ENCODE measurements at places on chromosomes 5 and 9.

DNA sequence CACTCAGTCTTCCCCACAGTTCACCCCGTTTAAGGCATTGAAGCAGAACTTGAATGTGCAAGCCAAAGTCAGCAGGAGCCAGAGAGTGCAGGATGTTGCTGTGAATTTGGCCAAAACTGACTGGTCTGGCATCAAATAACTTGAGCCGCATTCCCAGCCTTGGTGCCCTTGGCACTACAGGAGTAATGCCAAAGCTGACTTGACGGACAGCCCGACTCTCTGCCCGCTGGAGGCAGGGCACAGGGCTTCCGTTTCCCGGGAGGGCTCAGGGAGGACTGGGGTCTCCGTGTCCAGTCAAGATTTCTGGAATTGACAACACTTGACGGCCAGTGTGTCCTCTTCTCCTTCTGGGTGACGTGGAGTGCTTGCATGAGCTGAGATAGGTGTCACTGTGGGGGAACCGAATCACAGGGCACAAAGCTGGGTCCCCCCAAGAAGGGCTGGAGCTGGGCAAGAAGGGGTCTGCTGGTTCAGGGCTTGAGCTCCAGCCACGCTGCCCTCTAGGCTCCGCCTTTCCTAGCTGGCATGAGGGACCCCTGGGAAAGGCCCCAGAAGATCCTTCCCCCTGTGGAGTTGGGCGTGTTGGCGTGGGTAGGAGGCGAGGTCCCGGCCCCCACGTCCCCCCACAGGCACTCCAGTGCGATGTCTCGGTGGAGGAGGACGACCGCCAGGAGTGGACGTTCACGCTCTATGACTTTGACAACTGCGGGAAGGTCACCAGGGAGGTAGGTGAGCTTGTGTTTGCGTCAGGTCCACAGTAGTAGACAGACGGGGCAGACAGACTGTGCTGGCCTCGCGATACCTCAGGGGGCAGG is 25.2 kb downstream of the NKD2 start:
- DNase-seq: no peak

- no peak for DNase-seq
Observed at GRCh38 chr9:98639133-98639532, 69.6 kb downstream of the GABBR2 start.

GRCh38 chr9:124015661-124016131 is 4.1 kb downstream of the LHX2 start:
- no peak for DNase-seq

- DNase-seq: no peak
Observed at GRCh38 chr5:149550268-149550583, 1.0 kb downstream of the CSNK1A1 start.

DNA sequence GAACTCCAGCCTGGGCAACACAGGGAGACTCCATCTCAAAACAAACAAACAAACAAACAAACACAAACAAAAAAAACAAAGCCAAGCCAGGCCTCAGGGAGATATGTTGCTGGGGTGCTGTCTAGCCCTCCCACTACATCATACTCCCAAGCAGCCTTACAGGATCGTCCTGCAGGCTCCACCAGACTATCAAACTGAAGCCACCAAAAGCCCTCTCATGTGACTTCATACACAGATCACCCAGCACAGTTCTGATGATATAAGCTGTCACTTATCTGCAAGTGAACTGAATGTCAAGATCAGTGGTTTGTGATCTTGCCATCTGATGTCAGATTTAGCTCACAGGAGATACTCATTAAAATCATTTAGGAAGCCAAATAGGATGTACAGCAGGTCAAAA is 43.3 kb downstream of the WDR41 start:
- no peak for DNase-seq

GRCh38 chr5:57950616-57951228 is 468.1 kb upstream of the ACTBL2 start:
- DNase-seq: no peak

DNA sequence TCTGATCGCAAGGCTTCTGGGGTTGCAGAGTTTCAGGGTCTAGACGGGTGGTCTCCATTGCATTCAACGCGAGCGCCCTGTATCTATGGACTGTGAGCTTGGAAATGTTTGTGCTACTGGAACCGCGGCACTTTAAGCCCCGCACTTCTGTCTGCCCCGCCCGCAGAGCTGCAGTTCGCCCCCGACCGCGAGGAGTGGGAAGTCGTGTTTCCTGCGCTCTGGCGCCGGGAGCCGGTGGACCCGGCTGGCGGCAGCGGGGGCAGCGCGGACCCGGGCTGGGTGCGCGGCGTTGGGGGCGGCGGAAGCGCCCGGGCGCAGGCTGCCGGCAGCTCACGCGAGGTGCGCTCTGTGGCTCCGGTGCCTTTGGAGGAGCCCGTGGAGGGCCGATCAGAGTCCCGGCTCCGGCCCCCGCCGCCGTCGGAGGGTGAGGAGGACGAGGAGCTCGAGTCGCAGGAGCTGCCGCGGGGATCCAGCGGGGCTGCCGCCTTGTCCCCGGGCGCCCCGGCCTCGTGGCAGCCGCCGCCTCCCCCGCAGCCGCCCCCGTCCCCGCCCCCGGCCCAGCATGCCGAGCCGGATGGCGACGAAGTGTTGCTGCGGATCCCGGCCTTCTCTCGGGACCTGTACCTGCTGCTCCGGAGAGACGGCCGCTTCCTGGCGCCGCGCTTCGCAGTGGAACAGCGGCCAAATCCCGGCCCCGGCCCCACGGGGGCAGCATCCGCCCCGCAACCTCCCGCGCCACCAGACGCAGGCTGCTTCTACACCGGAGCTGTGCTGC is 1.0 kb downstream of the ADAMTS19 start:
- no peak for DNase-seq

GRCh38 chr5:154647761-154648145 is 107.4 kb upstream of the LARP1 start:
- no peak for DNase-seq

DNA sequence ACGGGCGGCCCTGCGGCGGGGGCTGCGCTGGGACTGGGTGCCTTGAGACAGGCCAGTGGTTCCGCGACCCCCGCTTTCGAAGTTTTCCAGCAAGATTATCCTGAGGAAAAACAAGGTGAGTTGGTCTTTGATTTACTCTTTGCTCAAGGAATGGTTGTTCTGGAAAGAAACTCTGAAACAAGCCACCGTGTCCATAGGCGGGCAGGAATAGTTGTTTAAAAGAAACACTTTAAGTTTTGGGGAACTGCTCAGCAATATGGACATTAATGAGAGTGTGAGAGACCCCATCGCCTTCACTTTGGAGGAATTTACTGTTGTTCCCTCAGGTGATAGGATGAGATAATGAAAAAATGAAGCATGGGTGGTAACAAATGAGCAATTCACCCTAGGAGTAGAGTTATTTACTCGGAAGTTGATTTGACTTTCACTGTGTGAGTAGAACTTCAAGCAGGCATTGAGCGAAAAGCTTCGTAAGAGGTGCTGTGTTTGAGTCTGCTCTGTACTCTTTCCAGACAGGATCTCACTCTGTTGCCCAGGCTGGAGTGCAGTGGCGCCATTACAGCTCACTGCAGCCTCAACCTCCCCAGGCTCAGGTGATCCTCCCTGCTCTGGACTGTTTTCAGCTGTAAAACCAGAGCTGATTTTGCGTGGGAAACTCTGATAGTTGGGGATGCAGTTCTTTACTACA is 1.1 kb downstream of the DMRTA1 start:
- no peak for DNase-seq

DNA sequence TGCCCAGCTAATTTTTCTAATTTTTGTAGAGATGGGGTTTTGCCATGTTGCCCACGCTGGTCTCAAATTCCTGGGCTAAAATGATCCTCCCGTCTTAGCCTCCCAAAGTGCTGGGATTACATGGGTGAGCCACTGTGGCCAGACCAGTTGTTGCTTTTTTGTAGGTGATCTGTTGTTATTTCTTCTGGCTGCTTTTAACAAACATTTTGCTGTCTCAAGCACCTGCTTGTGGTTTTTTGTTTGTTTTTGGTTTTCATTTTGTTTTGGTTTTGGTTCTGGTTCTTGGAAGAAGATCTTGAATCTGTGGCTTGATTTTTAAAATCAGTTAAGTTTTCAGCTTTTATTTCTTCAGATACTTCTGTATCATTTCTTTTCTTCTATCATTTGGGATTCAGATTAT is 21.1 kb downstream of the ERCC6L2 start:
- no peak for DNase-seq

DNA sequence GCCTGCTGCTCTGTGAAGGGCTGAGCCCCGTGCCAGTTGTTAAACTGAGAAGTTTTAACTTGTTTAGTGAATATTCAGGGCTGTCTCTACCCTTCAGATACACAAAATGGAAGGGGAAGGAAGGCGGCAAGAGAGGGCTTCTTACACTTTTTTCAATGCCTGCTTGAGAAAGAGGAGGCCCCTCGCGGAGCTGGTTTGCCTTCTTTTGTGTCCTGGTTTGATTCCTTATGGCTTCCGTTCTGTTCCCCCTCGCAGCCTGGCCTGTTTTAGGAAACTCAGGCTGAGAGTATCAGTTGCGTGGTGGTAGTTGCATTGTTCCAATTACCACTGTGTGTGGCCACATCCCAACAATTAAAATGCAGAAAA is 1.0 kb downstream of the FAM53C start:
- no peak for DNase-seq

DNA sequence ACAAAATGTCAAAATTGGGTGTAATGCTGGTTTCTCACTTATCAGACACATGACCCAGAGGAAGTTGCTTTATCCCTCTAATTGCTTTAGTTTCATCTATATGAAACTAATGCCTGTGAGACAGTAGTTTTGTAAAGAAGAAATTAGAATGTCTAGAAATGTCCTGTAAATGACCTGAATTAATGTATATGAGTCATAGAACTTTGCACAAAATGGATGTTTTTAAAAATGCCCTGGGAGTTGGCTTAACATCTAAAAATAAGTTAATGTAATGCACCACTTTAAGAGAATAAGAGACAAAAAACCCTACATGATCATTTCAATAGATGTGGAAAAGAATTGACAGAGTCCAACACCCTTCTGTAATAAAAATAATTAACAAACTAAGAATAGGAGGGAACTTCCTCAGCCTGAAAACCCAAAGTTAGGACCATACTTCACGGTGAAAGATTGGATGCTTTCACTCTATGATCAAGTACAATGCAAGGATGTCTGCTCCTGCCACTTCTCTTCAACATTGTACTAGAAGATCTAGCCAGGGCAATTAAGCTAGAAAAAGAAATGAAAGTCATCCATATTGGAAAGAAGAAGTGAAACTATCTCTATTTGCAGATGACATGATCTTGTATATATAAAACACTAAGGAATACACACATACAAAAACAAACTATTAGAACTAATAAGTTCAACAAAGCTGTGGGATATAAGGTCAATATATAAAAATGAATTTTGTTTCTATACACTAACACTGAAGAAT is 117.9 kb downstream of the MELK start:
- DNase-seq: no peak

DNA sequence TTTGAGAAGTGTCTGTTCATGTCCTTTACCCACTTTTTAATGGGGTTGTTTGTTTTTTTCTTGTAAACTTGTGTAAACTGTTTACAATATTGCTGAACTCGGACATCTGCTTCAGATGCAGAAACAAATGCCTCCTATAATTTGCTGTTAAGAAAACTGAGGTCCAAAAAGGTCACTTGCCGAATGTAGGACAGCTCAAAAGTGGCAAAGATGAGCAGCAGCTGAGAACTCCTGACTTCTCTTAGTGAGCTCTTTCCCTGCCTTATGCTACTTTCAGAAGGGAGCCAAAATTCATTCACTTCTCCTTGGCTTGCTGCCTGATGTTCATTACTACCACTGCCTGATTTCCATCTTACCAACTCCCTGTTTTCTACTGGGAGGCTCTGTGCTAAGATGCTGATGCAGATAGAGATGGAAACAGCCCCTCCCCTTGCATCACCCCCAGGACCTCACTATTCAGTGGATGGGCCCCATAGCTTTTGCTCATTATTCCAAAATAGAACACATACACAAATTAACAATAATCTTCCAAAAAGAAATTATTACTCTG is 60.1 kb downstream of the SEMA6A start:
- no peak for DNase-seq

DNA sequence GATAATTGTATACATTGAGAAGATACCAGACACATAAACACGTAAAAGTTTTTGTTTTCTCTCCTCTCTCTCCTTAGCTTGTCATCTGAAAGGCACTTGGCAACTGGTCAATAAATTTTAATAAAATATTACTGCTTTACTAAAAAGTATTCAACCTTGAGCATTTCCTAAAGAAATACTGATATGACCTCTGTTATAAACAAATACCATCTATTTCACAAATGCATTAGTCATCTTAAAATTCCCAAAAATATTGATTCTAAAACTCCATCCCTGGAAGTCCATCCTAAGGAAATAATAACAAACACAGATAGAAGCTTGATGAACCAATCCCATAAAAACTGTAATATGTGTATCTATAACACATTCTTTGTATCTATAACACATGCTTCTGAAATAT is 483.2 kb downstream of the TLR4 start:
- no peak for DNase-seq

DNA sequence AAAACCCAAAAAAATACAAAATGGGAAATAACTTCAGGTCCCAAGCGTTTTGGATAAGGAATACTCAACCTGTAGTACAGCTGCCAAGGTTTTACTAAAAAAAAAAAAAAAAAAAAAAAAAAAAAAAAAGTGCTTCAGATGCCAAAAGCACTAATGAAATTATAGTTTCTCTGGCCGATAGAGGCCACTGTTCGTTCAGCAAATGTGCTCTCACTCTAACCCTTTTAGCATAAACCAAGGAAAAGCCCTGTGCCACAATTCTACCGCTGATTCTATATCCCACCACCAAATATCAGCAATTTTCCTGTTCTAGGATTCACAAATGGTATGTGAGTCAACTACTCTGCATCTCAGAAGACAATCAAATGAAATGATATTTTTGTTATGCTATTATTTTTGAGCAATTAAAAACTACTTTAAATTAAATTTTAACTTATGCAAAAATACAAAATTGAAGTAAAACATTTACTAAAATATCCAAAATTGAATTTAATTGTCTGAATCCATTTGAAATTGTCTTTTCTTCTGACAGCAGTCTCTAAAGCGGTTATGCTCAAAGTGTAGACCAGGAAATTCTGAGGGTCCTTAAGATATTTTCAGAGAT is 79.8 kb downstream of the RICTOR start:
- no peak for DNase-seq

GRCh38 chr5:22079002-22079401 is 774.1 kb downstream of the CDH12 start:
- DNase-seq: no peak

DNA sequence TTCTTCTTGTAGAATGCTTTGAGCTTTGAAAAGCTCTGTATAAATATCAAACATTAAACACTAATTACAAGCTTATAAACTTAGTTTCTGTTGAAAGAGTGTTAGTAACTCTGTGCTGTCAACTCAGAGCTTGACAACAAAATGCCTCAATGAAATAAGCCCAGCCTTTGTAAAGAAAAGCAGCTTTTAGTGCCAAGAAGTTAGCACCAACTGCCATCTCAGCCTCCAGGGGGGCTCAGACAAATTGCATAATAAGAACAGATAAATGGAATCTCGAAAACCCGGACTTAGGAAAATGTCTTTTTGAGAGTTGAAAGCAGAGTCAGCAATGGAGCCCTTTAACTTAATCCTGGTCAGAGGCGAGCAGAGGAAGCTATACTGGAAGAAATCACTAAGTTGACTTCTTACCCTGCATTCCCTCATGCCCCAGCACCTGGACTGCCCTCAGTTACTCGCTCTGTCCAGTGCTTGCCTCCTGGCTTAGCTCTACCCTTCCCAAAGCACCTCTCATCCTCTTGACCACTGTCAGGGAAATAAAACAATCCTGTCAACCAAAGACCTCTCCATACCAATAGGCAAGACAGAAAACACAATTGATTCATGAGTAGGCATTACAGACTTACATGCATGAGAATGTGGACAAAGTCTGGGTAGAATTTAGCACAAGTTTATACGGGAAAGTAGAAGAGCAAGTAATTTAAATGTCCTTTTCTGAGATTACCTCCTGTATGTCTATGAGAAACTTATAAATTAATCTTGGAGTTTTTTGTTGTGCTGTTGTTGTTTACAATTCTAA is 352.7 kb downstream of the ZNF608 start:
- no peak for DNase-seq
